Naive B cell (primary cell): ENCODE measurements at places on chromosomes 7 and 10.

- DNase-seq: no peak
These were observed at the start of gene SLC39A12 for GRCh38 chr10:17951868-17952371. TSS of gene SLC39A12 (plus strand) at chr10:17951918. CDS start at chr10:17953277, 1,359 bp downstream.

DNA sequence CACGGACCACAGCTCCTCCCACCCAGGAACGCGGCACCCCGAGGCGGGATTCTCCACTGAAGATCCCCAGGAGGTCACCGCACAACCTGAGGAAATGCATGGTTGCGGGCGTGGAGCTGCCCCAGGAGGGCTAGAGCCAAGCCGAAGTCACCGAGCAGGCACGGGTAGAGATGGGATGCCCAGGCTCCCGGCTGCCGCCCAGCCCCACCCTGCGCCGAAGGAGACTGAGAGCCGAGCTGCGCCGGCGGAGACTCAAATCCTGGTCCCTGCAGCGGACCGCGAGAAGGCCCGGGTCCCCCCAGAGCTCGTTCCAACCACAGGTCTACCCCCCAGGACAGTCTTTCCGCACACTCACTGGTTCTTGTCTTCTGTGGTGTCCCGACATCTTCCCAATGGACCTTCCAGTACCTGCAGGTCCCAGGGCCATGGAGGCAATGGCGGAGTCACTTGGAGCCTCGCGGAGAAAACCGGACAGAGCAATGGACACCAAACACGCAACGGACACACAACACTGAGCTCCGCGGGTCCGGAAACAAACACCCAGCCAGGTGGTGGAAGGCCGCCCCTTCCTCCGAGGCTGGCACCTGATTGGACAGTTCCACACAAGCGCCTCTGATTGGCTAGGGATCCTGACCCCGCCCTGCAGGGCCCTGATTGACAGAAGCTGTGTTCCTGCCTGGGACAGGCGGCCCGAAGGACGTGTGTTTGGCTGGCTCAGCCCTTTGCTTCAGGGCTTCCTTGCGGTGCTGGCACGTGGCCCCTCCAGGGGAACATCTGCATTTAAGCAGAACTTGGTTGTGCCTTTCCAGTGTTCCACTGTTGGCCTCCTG, 331.9 kb upstream of the NUPR2 start:
- no peak for DNase-seq

DNA sequence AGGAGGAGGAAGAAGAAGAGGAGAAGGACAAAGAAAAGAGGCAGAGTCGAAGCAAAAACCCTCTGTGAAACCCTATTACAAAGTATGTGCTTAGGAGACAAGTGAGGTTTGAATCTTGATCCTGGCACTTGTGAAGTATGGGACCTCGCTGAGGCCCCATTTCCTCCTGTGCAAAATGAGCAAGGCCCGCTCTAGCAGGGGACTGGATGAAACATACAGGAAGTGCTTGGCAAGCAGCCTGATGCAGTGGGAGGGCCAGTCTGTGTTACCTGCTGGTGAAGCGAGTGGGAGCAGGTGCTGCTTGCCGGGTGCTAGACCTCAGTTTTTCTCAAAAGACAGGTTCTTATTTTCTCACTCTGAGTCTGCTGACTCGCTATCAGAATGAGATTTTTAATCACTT, 150.4 kb downstream of the JCAD start:
- DNase-seq: no peak

DNA sequence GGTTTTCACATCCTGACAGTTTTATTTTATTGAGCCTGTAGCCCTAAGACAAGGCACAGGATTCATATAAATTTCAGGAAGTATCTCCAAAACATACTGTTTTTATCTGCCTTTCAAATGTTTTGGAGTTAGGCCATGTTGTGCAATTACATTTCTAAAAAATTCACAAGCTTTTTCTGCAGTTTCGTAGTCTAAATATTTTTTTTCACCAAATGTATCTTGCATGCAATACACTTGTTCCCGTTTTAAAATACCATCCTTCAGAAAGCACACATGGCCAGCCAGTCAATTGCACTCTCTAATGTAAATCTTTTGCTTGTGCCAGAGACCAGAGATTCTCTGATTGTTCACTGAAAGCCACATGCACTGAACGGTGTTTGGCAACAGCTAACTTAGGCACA, 161.5 kb upstream of the PRKCQ start:
- no peak for DNase-seq
